Lung (tissue), 17 donors: ENCODE measurements at places on chromosomes 2 and 18. TPM values are rescaled to one million over a fixed set of nuclear protein-coding genes. Genes with fewer than 3 reads are reported as not detected.

DLGAP1 gene
- total RNA-seq: 5.2 TPM

DTNB gene
- 24.5 TPM for total RNA-seq

CDH2 gene
- total RNA-seq: 5.0 TPM

SFTPB gene
- 6,615 TPM for total RNA-seq

LIMS4 gene
- 3.2 TPM for total RNA-seq

- no peak for DNase-seq
These were observed 44.5 kb upstream of the MAP4K3 start for GRCh38 chr2:39481611-39482010.

DNA sequence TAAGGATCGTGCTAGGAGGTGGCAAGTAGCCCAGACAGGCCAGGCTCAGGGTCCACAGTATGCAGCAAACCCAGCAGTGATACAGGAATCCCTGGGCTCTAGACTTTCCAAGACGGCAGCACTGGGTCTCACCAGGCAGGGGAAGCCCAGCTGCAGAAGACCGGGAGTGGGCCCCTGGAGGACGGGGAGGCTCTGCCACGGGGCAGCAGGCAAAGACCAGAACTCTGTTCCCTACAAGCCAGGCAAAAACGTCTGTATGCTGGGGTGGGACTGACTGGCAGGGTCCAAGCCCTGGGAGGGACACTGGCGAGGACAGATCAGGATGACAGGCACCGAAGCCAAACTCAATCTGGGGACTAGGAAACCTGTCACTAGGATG lies 98.9 kb upstream of the SEC11C start:
- DNase-seq: no peak

GRCh38 chr18:79750980-79751571 lies 46.7 kb upstream of the KCNG2 start:
- DNase-seq: no peak

DNA sequence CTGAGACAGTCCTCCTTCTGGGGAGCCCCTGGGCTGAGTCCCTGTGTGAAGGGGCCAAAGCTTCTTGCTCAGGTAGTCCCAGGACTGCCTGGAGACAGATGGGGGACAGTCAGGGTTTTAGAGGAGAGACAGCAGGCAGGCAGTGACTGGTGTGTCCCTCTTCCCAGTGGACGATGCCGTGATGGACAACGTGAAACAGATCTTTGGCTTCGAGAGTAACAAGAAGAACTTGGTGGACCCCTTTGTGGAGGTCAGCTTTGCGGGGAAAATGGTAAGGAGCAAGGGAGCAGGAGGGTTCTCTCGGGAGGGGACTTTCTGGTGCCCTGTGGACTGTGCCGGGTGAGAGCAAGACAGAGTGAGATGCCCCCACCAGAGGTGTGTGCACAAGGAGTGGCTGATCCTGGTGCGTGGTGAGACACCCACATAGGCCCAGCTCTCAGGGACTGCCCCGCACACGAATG lies 74.8 kb downstream of the DYSF start:
- DNase-seq: no peak

DNA sequence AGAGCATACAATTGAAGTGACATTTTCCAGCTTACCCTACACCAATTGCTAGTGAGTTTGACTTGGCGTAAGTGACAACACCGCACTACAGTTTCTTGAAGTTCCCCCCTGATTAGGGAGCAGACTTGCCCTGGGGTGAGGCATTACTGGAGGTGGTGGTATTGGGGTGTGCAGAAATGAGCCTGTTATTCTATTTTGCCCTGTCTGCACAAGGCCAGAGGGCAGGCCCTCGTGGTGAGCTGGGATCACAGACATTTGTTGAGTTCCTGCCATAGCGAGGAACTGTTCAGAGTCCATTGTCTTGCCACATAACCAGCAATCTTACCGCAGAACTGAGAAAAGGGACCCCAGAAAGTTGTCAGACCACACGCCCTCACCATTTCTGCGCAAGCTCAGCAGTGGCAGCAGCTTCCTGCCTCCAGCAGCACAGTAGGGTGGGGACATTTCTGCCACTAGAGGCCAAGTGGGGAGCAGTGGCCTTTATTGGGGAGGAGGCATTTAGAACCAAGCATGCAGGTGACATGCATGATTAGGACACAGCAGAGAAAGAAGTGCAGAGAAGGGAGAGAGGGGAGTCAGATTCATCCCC lies 103.6 kb upstream of the BCL2L11 start:
- DNase-seq: no peak

DNA sequence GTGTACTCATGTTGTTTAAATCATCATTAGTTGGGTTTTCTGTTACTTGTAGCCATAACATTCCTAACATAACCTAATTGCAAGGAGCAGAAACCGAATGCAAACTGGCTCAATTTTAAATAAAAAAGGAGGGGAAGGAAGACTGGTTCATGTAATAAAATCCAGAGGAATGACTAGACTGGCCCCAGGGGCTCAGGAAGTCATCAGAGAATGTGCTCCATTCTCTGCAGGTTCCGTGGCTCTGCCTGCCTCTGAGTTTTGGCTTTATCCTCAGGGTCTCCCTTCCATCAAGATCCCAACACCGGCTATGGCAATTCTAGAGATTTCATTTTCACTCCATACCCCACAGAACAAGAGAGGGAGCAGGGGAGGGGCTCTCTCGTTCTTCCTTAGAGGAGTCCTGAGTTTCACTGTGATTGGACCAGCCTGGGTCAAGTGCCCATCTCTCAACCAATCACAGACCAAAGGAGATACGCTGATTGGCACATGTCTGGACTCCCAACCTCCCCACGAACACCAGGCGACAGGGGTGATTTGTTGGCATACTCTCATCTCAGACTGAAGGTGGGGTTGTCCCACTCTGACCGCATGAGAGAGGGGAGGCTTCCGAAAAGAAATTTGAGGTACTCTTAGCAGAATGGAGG lies 64.8 kb downstream of the NPPC start:
- DNase-seq: no peak
